ENCODE measurements at places on chromosomes 11 and 22. TPM values are rescaled to one million over a fixed set of nuclear protein-coding genes. Genes with fewer than 3 reads are reported as not detected.

Gene ZNF74
- total RNA-seq: 8.9 TPM

Gene RASD2
- not detected for total RNA-seq

Gene OR8A1
- total RNA-seq: not detected

Gene ACR
- not detected for total RNA-seq

Gene CARNS1
- not detected for total RNA-seq

Gene HBB
- total RNA-seq: not detected

Gene PKP3
- total RNA-seq: 1.9 TPM

Gene KCTD21
- 7.4 TPM for total RNA-seq

Gene ANO9
- under 0.01 TPM for total RNA-seq

Gene DENND6B
- 1.3 TPM for total RNA-seq

Gene MMP12
- total RNA-seq: not detected

Gene OR52I1
- total RNA-seq: not detected

Gene GRM5
- total RNA-seq: not detected

Gene OR51B2
- not detected for total RNA-seq

Gene PAX6
- not detected for total RNA-seq

Gene SLCO2B1
- total RNA-seq: not detected

Gene CLNS1A
- total RNA-seq: 81.4 TPM

Gene CBLIF
- not detected for total RNA-seq

Gene IRAG1
- 0.59 TPM for total RNA-seq

Gene TMEM225
- not detected for total RNA-seq

Gene MOV10L1
- total RNA-seq: 0.67 TPM
